ENCODE measurements at places on chromosomes 2 and 18. TPM values are rescaled to one million over a fixed set of nuclear protein-coding genes. Genes with fewer than 3 reads are reported as not detected.

Gene TNFAIP6
- not detected for total RNA-seq

Gene THOC1
- 49.4 TPM for total RNA-seq

Gene ASPRV1
- total RNA-seq, result 0.74 TPM

Gene TMEM17
- total RNA-seq, result not detected

Gene PTH2R
- total RNA-seq, result 0.13 TPM

Gene EVX2
- not detected for total RNA-seq

Gene STRADB
- total RNA-seq, result 30.3 TPM

Gene PTPRM
- total RNA-seq, result 0.76 TPM

Gene PREB
- 66.5 TPM for total RNA-seq

Gene SPC25
- total RNA-seq, result 69.8 TPM

Gene PLEK
- 4.7 TPM for total RNA-seq

Gene CABLES1
- 2.3 TPM for total RNA-seq

Gene OSBPL6
- 0.24 TPM for total RNA-seq

Gene RMND5A
- 35.2 TPM for total RNA-seq

Gene RAMP1
- 5.8 TPM for total RNA-seq

Gene FBXO48
- 2.4 TPM for total RNA-seq

Gene MC2R
- not detected for total RNA-seq

Gene ACOXL
- total RNA-seq, result not detected

Gene TACR1
- total RNA-seq, result not detected

Gene TEKT4
- not detected for total RNA-seq

Gene PDE11A
- not detected for total RNA-seq

Gene TWIST2
- total RNA-seq, result not detected

Gene TMEM37
- total RNA-seq, result not detected

Gene IL1RN
- total RNA-seq, result 0.31 TPM

Gene VAMP8
- total RNA-seq, result 141 TPM

All from activated CD8-positive, alpha-beta T cell treated with anti-CD3 and anti-CD28 coated beads, Interleukin-2, amount 10 ng/mL, durations not matched to agents 7 days and 5 days (primary cell).